Stimulated activated CD8-positive, alpha-beta memory T cell treated with anti-CD3 and anti-CD28 coated beads, Interleukin-7, amount 100 ng/mL, for 1 hour (primary cell): ENCODE measurements at places on chromosomes 4 and X.

DNA sequence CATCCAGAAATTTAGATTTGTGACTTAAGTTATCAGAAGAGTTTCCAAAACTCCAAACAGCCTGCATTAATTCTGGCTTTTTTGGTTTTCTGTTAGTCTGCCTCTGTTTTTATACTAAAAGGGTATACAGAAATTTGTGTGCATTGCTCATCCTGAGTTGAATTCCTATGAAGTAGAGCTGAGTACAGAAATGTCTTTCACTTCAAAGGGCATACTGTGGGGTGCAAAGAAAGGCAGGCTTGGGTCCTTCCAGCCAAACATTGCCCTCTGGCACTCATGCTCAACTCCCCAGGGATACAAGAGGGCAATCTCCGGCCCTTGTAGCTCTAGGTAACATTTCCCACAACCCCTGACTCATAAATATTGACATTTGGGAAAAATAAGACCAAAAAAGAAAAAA, 27.6 kb upstream of the TMEM184C start:
- no peak for DNase-seq

DNA sequence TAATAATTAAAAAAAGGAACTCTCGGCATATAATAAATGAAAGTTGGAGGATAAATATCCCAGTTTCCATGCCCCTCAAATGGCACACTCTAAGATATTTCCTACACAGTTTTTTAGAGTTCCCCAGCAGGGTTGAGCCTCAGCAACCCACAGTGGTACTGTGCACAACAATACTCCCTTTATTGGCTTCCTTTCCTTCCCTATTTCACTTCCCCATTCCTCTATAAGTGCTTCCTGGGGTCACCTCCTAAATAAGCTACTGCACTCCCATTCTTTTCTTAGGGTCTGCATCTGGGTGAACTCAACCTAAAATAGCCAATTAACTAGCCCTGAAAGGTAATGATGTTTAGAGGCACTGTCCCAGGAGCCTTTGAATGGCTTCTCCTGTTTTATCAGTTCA, 76.4 kb upstream of the NHS start:
- DNase-seq: no peak

- DNase-seq: no peak
Observed at GRCh38 chrX:153626863-153627674, 19.9 kb upstream of the DUSP9 start.

- no peak for DNase-seq
Observed at GRCh38 chr4:24973747-24974601, 56.8 kb downstream of the LGI2 start.

DNA sequence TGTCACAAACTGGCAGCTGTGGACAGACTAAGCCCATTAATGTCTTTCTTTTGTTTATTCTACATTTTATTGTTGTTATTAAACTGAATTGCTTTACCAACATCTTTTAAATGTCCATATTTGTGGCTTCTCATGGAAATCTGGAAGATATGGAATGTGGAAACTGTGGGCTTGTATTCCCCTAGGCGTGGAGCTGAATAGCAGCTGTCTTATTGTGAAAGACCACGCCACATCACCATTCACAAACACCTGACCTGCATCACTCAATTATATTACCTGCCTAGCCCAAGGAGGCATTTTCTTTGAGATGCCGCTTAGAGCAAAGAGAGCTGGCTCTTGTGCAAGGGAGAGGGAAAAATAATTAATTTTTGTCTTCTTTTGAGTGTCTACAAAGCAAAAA, 96.9 kb upstream of the GPRIN3 start:
- no peak for DNase-seq

DNA sequence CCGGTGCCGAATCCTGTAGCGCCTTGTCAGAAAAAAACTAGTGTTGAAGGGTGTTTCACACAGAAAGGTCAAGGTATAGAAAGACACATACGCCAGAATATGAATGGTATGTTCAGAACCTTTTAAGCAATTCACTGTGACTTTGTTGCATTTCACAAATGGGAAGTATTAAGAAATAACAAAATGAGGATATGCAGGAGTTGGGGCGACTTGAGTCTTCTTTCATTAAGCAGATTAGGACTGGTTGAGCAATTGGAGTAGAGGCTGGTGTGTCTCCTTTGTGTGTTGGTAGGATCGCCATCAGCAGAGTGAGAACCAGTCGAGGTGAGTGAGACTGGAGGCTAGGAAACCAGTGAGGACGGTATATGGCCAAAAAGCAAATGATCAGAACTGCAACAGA, 1454.5 kb upstream of the TENM3 start:
- no peak for DNase-seq
